SK-MEL-5 (cell line): ENCODE measurements at places on chromosomes 12 and 14.

DNA sequence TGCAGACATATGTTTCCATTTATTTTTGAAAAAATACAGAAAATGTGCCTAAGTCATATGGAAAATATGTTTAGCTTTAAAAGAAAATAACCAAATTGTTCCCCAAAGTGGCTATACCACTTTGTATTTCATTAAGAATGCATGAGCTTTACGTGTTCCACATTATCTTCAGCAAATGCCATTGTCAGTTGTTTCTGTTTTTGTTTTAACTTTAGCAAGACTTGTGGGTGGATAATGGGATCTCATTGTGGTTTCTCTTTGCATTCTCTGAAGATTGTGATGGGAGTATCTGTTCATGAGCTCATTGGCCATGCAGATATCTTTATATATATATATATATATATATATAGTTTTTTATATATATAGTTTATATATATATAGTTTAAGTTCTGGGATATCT lies 181.5 kb downstream of the CCER1 start:
- no peak for DNase-seq

DNA sequence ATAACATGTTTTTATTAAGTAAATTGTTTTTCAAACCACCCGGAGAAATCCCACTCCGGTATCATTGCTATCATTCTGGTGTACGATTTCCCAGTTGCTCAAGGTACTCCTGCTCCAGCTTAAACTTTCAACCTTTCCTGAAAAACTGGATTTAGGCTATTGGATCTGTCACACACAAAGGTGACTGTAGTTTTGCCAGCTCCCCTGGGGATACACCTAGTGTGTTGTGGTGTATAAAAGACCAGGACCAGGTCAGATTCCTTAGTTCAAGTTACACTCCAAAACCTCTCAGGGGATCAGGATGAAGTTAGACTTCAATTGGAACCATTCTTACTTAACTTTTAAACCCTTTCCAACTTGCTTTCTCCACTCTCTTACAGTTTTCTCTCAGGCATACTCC lies 303.9 kb downstream of the NOVA1 start:
- DNase-seq: no peak

DNA sequence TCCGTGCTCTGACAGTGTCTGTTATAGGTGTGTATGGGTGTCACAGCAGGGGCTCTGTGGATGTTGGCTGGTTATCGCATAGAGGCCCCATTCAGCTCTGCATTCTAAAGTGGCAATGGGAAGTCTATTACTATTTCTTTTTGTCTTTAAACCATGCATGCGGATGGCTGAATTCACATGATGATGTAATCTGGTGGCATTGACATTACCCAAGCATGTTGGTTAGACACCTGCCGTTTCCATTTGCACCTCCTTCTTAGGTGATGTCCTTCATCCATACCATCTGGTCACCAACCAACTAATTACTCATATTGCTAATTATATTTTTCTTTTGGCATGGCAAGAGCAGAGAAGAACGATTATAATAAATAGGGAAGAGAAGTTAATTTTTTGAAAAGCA lies 270.8 kb upstream of the RGS6 start:
- no peak for DNase-seq

GRCh38 chr12:70059373-70059772 lies 183.9 kb upstream of the CNOT2 start:
- DNase-seq: no peak

- no peak for DNase-seq
Observed at GRCh38 chr14:32697114-32697513, 241.6 kb upstream of the NPAS3 start.

GRCh38 chr14:49546766-49547165 lies 39.4 kb downstream of the RPS29 start:
- DNase-seq: no peak

GRCh38 chr14:103146141-103146709 lies 23.0 kb downstream of the TNFAIP2 start:
- no peak for DNase-seq

- peak; percentile 68 for DNase-seq
Observed at GRCh38 chr14:88463318-88463717, 77.9 kb downstream of the SPATA7 start.
